ENCODE measurements at places on chromosomes 2 and 18.

DNA sequence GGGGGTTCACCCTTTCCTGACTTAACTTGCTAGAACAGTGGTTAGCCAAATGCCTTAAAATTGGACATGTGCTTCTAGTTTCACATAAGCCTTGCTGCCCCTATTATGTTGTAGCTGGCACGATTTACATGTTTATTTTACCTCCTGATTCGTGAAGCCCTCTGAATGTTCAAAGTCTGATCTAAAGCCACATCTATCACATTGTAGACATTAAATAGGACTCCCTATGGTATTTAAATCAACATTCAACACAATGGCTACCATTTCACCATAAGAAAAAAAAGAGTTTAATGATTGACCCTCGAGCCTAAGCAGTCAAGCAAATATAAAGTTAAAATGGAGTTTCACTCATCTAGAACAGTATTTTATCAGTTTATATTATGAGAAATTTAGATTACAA, 151.5 kb downstream of the GULP1 start:
- no peak for DNase-seq

DNA sequence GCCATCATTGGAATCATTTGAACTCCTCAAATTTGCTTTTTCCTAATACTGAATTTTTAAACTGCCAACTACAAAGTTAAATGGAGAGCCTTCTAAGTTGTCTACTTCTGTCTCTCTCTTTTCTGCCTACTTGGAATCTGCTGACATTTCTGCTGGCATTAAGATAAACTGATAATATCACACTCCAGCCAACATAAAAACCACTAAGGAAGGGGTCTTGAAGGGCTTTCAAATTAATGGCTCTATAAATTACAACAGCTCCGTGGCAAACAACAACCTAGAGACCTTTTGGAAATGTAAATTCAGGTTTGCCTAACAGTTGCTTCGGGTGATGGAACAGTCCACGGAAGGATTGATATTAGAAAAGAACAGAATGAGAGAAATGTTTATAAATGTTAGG, 12.1 kb downstream of the ALPP start:
- peak; percentile 22 for DNase-seq

- no peak for DNase-seq
Measured at GRCh38 chr2:127594116-127594591, 51.8 kb upstream of the GPR17 start.

DNA sequence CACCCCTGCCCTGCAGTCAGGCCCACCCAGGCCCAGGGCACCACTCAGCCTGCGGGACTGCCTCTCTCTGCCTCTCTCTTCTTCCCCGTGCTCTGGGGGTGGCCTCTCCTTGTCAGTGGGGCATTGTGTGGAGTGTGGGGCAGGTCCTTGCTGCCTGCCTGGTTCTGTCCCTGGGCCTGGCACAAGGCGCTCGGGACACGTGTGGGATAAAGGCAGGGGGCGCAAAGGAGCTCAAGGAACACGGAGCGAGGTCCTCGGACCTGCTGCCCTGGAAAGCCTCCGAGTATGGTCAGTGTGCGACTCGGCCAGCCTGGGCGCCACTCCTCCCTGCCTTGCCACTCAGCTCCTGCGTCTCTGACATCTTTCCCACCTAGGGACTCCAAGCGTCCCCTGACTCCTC, 262.2 kb downstream of the HDAC4 start:
- DNase-seq, result no peak

GRCh38 chr18:41783065-41783818, 171.8 kb upstream of the PIK3C3 start:
- DNase-seq, result no peak

DNA sequence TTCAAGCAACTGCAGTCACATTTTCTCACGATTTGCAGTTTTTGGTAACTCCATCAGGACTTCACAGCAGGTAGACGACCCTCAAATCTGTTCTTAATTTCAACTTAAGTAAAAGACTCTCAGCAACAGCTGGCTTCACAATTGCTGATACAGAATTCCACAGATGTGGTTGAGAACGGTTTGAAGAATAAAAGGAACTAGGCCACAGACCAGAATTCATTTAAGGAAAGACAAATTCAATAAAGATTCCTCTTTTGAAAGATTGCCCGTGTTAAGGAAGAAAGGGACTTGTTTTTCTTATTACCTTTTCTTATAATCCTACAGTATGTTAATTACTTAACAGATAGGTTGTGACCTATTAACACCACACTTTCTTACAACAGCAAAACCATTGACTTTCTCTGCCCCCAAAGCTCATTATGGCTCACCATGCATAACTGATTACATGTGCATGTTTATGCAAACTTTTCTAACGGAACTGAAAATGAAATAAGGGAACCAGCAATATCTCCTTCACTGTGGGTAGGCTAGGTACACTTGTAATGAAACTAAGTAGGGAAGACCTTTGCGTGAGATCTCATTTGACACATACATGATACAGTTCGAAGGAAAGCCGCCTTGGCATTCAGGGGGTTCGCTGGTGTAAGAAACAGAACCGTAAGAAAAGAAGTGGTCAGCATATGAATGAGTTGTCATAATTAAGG, 4.7 kb upstream of the ZNF516 start:
- no peak for DNase-seq

GRCh38 chr18:25886283-25886682, 204.1 kb downstream of the SS18 start:
- no peak for DNase-seq
